Stimulated activated CD8-positive, alpha-beta memory T cell treated with anti-CD3 and anti-CD28 coated beads, Interleukin-7, amount 100 ng/mL, for 1 hour (primary cell): ENCODE measurements at places on chromosomes 1 and 21.

- DNase-seq, result no peak
Observed at GRCh38 chr1:111990026-111990877, 784 bp upstream of the KCND3 start.

DNA sequence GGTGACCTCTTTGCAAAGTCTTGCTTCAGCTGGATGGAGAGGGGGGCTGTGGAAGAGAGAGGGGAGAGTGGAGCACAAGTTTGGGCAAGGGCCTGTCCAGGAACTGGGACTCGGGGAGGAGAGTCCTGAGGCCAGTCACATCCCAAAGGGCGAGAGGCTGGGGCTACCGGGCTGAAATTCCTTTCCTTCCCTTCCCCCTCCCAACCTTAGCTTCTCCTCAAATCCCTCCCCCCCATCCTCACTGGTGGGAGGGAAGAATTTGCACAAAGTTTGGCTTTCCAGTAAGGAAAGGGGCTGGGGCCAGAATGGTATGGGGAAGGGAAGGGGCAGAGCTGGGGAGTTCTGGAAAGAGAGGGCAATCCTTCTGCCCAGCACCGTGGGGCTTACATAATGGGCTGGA, 854 bp downstream of the CNTN2 start:
- no peak for DNase-seq

DNA sequence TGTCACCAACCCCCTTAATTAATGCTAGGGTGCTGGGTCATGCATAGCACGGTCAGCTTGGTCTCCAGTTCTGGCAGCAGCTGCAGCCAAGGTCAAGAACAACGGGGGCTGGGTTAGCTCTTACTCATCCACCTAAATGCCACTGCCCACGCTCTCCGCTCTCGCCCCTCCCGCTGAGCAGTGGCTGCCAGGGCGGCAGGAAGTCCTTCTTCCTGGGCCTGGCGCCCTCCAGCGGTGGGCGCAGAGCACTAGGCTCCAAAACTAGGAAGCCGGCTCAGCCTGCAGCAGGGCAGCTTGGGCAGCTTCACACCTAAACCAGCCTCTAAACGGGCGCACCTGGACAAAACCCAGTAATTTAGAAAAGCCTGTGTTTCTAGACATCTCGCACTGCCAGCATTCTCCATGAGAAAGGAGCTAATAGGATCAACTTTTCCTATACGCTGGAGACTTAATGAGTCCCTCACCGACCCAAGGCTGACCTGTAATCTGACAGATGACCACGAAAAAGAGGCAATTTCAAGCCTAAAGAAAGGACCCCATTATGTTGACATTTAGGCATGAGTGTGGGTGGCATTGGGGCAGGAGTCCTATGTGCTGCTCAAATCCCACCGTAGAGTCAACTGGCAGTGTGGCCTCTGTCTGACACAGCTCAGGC, 78.4 kb upstream of the LRRN2 start:
- peak; percentile 1 for DNase-seq

- DNase-seq, result peak; percentile 5
Observed at GRCh38 chr1:247415423-247416361, at the start of gene NLRP3. Gene NLRP3 (plus strand): TSS chr1:247416173. CDS start chr1:247418801, 2,628 bp downstream.

- DNase-seq, result no peak
Observed at GRCh38 chr1:6207075-6207885, 1.4 kb downstream of the RNF207 start.

DNA sequence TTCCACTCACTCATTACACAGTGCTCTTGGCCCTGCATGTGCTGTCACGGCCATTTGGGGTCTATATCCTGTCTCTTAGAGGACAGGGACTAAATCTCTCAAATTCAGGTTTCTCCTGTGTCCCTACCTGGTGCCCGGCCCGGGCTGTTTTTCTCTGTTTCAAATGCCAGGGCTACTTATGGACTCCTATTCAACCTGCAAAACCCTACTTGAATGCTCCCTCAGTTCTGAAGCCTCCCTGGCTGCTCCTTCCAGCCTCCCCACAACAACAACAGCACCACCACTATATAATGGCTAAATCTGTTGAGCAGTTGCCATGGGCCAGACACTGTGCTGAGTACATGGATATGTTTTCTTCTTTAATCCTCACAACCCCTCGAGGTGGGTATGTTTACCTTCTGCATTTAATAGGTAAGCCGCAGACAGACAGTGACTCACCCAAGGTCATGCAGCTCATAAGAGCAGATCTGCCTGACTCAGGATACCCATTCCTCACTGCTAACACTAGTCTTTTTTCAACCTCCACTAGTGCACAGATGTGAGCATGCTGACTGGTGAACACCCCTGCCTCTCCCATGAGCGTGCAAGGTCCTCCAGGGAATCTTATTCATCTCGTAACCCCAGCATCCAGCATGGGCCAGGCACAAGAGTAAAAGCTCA, 29.9 kb downstream of the DHRS3 start:
- DNase-seq, result no peak

DNA sequence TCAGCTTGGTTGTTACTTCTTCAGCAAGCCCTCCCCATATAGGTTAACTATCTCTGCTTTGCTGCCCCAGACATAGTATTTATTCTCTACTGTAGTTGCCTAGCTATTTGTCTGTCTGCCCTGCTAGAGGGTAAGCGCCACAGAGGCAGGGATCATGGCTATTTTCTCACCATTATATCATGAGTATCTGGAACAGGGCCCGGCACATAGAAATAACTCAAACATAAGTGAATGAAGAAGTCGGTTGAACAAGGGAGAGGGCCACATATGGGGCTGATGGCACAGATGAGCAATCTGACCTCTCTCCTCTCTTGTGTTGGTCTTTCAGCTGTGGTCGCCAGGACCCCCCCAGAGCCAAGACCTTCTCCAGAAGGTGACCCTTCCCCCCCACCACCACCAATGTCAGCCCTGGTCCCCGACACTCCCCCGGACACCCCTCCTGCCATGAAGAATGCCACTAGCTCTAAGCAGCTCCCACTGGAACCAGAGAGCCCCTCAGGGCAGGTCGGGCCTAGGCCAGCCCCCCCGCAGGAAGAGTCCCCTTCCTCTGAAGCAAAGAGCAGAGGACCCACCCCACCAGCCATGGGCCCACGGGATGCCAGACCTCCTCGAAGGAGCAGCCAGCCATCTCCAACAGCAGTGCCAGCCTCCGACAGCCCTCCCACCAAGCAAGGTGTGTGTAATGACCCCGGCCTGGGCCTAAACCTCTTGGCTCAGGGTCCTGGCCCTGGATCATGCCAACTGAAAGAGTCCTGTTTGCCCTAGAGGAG, 14.9 kb downstream of the MAP7D1 start:
- DNase-seq, result no peak

- DNase-seq, result no peak
Observed at GRCh38 chr1:92790081-92790480, 5.2 kb upstream of the EVI5 start.

GRCh38 chr1:227355542-227356245, 37.4 kb upstream of the CDC42BPA start:
- no peak for DNase-seq

DNA sequence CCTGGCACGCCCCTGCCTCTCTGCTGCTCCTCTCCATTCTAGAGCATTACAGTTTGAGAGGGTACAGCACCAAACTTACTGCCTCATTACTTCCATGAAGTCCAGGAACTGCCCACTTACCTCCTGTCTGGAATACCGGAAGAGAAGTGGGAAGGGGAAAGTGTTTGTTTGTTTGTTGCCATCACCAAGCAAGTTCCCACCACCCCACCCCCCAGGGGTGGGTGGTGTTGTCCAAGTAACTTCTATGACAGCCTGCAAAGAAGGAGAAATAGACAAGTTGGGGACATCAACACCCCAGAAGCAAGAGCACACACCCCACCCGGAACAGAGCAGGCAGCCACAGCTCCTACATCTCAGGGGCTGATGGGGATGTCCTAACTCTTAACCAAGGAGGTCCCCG, 18.0 kb downstream of the OPTC start:
- no peak for DNase-seq

DNA sequence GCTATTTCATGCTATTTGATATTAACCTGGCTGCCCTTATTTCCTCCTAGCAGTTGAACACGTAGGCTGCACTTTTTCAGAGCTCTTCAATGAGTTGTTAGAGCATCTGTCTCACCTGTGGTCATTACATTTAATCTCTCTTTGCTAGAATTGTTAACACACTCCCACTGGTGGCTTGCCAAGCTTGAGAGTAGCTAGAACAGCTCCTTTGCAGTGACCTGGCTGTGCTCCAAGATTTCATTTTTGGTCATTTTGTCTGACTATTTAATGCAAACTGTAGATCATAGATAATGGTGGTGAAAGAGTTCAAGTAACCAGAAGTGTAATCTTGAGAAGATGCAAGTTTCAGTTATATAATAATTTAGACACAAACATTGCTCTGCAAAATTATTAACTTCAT, 105.6 kb downstream of the LRRC7 start:
- no peak for DNase-seq

DNA sequence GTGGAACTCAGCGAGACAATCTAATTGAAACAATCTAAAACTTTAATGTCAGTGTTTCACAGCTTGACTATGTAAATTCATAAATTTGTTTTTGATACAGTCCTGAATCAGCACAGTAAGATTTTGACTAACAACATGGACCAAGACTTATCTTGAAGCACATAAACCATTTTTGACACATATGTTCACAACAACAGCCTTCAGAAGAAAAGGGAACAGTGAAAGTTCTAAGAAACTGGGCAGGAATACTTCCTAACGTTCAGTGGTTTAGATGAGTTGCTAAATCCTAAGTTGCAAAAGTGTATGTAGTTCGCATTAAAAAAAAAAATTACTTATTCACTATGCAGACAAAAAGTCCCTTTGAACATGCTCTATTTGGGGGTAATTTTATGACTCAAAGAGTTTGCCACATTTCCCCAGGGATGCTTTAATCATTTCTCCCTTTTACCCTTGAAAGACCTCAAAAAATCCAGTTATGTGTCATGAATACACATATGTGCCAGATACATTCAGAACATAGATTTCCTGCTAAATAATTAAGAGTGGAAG, 120.2 kb downstream of the MRPL39 start:
- no peak for DNase-seq

DNA sequence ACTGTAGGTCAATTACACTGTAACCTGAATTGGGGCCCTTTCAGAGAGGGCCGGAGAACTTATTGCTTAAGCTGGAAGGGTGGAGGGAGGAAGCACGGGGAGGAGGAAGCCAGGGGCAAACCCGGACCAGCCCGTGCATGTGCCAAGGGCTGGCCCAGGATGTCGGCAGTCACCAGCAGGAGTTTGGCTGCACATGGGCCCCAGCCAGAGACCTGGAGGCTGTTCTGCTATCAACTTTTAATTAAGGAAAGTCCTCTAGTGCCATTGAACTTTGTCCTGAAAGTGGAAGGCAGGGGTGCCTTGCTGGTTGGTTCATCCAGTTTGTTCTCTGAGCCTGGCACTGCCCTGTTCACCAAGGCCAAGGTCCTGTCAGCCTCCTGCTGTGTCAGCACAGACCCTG, 200.8 kb upstream of the VAMP3 start:
- no peak for DNase-seq

DNA sequence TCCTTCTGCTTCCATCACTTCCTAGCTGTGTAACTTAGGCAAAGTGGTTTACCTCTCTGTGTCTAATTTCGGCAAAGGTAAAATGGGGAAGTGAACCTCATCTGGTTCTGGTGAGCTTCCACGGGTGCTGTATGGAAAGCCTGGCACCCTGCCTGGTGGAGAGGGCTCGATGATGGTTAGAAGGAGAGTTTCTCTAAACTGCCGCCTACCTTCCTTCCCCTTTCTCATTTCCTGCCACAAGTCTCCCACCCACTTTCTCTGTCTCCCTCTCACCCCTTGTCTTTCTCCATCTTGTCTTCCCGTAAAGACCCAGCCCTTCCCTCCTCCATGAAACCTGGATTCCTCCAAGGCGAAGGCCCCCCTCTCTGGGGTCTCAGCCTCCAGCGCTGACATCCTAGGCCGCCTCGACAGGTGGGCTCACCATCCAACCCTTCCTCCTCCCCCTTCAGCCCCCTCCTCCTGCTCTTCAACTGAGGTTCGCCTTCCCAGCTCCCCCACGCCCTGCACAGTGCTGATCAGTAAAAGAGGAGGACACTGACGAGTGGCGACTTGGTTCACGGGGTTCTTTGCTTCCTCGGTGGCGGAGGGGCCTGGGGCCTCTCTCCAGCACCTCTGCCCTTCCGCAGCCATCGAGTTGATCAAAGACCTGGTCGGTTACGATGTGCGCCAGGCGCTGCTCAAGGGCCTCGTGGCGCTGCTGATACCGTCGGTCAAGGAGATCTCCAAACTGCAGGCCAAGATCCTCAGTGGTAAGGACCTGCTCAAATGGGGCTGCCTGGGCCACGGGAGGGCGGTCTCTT, 7.3 kb downstream of the RNU5D-1 start:
- DNase-seq, result no peak

DNA sequence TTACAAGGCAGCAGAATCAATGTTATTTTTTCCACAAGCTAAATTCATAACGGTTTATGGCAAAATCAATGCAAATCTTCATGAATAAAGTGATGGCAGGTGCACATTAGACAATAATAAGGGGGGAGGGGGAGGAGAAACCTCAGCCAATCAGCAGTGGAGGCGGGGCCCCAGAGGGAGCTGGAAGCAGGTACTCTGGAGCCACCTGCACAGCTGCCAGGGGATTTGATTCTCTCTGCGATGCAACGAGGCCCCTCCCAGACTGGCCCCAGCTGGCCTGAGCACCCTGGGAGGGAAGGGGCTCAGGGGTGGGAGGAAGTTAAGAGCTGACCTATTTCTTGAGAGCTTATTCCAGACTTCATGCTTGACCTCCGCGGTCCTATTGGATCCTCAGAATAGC, 127.8 kb upstream of the IGSF21 start:
- DNase-seq, result no peak

DNA sequence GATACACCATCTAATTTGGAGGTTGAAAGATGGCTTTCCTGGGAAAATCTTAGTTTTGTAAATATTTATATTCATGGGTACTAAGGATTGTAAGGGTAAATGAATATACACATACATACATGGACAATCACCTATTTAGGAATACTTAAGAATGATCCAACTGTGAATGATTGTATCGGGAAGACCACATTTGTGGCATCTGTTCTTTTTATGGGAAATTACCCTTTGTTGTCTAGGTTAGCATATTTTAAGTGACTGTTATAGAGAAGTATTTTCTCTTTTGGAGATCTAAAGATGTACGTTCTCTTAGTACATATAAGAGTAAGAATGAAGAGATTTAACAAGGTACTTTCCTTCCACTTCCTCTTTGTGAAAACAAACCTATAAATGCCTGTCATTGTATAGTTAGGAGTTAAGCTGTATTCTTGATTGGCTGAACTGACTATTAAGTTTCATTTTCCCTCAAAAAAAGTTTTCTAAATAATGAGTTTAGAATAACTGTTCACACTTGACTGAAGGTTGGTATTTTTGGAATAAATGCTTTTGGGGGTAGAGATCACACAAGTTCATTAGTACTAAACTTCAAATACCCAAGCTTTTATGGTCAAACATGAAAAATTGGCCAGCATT, 26.7 kb downstream of the SNX7 start:
- DNase-seq, result no peak

GRCh38 chr1:93844262-93845045, 34.6 kb downstream of the DNTTIP2 start:
- no peak for DNase-seq

- no peak for DNase-seq
Observed at GRCh38 chr21:43345046-43345745, 81.7 kb downstream of the SIK1 start.

DNA sequence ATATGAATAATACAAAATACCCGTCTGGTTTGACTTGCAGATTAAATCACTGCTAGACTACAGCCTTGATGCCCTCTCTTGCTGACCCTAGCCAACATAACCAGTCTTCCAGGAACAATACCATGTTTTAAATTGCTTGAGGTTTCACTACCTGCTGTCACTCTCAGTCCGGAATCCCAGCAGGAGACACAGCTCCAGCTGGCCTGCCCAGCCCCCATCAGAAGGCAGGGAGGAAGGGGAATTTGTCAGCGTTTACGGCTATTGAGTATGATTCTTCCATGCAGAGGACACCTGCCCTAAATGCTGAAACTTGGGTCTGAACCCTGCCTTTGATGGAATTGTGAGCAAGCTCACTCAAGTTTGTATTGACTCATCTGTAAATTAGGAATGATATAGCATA, 33.0 kb downstream of the ZNF496 start:
- no peak for DNase-seq
